ENCODE measurements at places on chromosomes 7 and 10.
A peak's percentile ranks its signal among the peaks of the same experiment; 100 is the strongest.

GRCh38 chr7:3984456-3984855 is 683.4 kb downstream of the SDK1 start:
- DNase-seq, result no peak

DNA sequence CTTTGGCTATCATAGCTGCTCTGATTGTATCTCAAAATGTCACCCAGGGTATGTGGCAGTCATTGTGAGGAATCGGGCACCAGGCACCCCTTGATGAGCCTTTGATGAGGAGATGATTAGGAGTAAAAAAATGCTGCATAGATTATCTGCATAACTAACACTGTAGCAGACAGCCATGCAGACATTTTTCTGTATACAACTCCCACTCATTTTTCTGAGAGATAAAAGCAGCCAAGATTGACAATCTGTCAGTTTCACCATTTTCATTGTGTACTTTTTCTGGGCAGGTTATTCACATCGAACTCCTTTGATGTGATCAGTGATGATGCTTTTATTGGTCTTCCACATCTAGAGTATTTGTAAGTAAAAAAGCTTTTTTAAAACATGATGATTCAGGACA is 19.4 kb downstream of the LGI1 start:
- no peak for DNase-seq

DNA sequence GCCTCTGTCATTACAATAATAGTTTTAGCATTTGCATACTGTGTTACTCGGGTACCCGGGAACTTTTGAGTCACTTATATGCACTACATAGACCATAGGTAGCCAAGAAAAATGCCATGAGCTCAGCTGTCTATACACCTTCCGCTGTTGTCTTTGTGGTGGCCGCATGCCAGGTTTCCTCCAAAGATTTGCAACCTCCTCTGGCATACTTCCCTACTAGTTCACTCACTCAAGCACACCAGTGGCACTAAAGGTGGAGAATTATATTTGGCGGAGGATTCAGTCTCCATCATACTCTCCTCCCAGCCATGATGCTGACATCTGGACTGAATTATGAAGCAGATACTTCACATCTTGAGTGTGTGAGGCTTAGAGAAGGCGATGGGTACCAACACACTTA is 35.6 kb upstream of the GRB10 start:
- no peak for DNase-seq

GRCh38 chr7:149559711-149560110 is 62.1 kb upstream of the ZNF746 start:
- DNase-seq, result no peak

DNA sequence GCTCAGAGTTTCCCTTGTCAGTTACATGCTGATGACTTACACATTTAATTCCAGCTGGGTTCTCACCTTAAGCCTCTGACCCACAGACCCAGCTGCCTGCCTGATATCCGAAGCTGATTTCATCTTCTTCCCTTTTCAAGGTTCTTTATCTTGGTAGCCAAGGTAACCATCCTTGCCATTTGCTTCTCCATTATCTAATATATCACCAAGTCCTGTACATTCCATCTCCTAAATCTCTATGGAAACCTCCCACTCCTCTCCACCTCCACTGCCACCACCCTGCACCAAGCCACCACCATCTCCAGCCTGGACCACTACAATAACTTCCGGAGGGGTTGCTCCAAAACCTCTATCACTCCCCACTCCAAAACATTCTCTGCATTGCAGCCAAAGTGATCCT is 19.9 kb downstream of the SCRN1 start:
- no peak for DNase-seq

GRCh38 chr7:98295467-98296192 is 14.1 kb downstream of the BRI3 start:
- peak; percentile 46 for DNase-seq

GRCh38 chr7:84073186-84073875 is 121.3 kb downstream of the SEMA3A start:
- DNase-seq, result peak; percentile 21

DNA sequence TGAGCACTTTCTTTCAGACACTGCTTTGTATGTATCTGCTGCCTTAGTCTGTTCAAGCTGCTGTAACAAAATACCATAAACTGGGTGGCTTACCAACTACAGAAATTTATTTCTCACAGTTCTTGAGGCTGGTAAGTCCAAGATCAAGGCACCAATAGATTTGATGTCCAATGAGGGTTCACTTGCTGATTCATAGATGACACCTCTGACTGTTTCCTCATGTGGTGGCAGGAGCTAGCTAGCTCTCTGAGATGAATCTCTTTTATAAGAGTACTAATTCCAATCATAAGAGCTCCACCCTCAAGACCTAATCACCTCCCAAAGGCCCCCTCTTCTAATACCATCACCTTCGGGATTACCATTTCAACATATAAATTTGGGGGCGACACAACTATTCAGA is 76.6 kb upstream of the ADO start:
- DNase-seq, result no peak

DNA sequence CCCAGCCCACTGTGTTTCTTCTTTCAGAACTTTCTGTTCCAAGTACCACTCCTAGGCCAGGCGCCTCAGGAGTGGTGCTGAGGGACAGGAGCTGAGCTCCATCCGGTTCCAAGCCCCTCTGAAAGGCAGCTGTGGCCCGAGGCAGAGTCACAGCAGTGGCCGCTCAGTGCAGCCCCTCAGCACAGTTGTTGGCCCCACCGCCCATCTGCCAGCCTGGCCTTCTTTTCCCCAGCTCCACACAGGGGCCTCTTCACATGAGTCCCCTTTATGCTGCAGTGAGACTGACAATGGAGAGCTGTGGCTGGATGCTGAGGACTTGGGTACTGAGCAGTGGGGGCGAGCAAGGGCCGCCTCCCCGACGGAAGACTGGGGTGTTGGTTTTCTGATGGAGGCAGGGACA is 9.5 kb downstream of the BUD31 start:
- DNase-seq, result no peak

DNA sequence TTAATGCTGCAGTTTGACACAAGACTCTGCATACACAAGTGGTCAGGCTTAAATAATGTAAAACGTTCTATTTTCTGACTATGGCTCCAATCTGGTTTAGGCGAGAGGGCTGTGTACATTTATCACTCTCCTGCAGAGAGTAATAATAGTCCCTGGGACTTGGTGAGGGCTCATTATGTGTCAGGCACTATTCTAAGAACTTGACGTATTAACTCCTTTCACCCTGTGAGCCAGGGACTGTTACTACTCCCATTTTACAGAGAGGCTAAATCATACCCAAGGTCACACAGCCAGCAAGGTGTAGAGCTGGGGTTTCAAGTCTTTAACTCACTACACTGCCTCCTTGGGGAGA is 187.2 kb upstream of the LYZL2 start:
- no peak for DNase-seq

- peak; percentile 62 for DNase-seq
These were observed 89.1 kb downstream of the FGFR2 start for GRCh38 chr10:121509112-121509511.

DNA sequence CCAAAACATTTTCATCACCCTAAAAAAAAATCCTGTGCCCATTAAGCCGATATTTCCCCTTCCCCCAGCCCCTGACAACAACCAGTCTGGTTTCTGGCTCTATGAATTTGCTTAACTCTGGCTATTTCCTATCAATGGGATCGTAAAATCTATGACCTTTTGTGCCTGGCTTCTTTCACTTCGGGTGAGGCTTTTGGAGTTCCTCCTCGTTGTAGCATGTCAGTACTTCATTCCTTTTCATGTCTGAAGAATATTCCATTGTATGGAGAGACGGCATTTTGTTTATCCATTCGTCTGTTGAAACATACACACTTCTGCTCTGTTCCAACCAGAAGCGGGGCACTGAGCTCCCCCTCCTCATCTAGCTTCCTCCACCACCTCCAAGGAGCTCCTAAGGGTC is 29.5 kb downstream of the TACC2 start:
- peak; percentile 24 for DNase-seq

GRCh38 chr7:105664816-105665525 is 83.7 kb upstream of the EFCAB10 start:
- no peak for DNase-seq

- DNase-seq, result no peak
These were observed 309.4 kb upstream of the ZNF32 start for GRCh38 chr10:43958071-43958432.

DNA sequence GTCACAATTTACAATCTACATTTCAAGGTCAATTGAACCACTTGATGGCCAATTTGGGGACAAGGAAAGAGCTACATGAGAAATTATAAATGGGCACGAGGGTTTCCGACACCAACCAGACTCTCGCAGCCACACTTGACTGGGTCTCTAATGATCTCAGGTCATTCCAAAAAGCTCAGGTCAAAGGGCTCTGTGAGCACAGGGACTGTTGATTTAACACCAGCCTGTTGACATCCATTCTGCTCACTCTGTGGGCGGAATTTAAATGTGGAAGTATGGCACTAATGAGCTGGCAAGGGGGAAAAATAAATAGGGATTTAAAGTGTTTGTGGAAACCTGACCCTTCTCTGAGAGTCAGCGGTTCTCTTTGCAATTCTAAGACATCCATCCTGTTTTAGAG is 810.7 kb upstream of the AUTS2 start:
- DNase-seq, result no peak

DNA sequence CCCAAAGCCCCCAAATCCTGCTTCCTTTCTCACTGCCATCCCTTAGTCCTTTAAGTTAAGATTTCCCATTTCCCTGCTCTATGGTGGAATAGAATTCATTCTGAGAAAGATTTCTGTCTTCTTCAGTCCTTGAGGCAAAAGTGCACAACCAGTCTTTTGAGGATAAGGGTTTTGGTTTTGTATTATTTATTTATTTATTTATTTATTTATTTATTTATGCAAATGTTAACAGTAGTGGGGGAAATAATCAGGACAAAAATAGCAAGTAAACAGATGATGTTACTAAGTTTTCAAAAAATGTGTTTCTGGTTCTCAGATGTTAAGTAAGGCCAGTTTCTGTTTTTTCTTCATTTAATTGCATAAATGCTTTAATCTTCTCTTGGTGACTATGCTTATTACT is 84.2 kb downstream of the GLCCI1 start:
- DNase-seq, result no peak

DNA sequence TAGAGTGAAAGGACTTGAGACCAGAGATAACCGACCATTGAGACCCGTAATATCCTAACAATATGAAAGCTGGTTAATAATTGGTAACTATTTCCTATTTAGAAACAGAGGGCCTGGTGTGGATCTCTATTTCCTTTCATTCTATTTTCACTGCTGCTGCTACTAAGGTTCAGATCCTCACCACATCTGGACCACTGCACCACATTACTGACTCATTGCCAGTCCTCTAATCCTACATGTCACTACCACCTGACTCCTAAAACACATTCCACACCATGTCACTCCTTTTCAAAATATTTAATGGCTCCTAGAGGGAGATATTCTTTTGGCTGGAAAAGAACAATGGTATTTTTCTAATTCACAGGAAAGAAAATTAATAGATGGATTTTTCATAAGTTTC is 6.4 kb downstream of the USP54 start:
- no peak for DNase-seq

DNA sequence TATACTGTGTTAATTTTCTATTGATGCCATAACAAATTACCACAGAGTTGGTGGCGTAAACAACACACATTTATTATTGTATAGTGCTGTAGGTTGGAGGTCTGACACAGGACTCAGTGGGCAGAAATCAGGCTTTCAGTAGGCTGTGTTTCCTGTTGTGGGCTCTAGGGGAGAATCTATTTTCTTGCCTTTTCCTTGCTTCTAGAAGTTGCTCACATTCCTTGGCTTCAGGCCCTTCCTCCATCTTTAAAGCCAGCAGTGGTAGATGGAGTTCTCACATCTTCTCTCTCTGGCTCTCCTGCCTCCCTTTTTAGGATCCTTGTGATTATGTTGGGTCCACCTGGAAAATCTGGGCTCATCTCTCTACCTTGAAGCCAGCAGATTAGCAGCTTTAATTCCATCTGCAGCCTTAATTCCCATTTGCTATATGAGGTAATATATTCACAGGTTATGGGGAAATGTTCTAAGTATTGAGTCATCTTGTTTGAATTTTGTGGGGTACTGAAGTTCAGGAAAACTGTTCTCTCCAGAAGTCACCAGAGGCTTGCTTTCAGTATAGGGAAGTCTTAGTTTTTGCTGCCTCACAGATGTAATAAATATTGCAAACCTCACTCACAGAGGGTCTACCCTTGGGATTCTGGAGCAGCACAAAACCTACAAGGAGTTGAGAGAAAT is 38.9 kb downstream of the CCNY start:
- DNase-seq, result no peak

DNA sequence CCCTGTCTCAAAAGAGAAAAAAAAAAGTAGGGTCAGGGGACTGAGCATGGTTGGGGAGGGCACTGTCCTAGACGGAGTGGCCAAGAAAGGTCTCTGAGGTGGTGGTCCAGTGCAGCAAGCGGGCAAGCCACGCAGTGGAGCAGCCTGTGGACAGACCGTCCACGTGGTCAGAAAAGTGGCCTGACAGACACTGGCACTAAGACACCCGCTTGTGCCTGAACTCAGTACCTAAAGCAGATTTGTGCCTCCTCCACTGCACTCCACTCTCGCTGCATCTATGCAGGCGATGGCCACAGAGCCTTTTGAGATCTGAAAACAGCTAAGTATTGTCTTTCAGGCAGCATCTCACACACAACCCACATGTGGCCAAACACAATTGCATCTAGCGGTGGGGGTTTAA is 8.8 kb downstream of the ASB10 start:
- no peak for DNase-seq

- no peak for DNase-seq
These were observed 554.4 kb downstream of the PTPRN2 start for GRCh38 chr7:158033196-158033595.

- no peak for DNase-seq
These were observed 261.0 kb upstream of the MKLN1 start for GRCh38 chr7:131066635-131067034.

All from umbilical cord (tissue), 2 donors.